HCT116 (cell line): ENCODE measurements at places on chromosomes 13 and 19.

DNA sequence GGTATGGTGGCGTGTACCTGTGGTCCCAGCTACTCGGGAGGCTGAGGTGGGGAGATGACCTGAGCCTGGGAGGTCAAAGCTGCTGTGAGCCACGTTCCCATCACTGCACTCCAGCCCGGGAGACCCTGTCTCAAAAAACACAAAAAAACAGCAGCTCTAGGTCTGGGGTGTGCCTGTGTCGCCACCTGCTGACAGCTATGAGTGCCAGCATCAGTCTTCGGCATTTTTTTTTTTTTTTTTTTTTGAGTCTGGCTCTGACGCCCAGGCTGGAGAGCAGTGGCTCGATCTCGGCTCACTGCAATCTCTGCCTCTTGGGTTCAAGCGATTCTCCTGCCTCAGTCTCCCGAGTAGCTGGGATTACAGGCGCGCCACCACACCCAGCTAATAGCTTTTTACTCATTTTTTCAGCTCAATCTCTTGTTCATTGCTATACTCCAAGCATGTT is 10.1 kb downstream of the AP2S1 start:
- DNase-seq: no peak

GRCh38 chr13:41520016-41520659 is 62.8 kb downstream of the RGCC start:
- no peak for DNase-seq

- DNase-seq: no peak
Measured at GRCh38 chr19:2270423-2271233, 11.3 kb downstream of the PEAK3 start.

DNA sequence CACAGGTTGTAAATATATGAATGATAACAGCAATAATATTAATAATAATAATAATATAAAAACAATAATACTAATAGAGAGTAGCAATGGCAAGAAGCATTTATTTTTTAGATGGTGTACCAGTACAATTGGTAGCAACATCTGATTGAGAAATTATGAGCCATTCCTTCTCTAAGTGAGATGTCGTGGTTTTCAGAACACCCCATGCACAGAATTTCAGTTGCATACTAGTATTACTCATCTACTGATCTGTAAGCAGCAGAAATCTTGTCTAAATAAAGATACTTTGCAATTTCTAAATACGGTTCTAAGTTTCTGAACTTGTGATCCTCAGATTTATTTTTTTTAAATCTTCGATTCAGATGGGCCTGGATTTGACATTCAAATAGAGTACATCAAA is 788.0 kb upstream of the ATXN8OS start:
- DNase-seq: no peak

GRCh38 chr19:48510421-48511268 is 990 bp downstream of the LMTK3 start:
- DNase-seq: no peak

GRCh38 chr13:114140906-114141250 is 8.5 kb upstream of the RASA3 start:
- DNase-seq: no peak

- no peak for DNase-seq
Measured at GRCh38 chr13:49951754-49952535, 15.8 kb upstream of the SPRYD7 start.

DNA sequence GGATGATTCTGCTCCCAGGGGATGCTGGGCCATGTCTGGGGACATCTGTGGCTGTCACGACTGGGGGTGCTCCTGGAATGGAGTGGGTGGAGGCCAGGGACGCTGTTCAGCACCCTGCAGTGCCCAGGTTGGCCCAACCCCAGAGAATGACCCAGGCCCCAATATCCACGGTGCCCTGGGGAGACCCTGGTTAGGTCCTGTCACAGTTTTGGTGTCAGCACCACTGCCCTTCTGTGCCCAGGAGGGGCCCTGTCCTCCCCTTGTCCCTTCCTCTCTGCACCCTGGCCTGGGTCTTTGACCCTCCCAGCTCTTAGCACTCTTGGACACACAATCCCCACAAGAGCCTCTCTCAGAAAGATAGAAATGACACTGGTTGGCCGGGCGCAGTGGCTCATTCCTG is 85.3 kb downstream of the GADD45B start:
- no peak for DNase-seq

DNA sequence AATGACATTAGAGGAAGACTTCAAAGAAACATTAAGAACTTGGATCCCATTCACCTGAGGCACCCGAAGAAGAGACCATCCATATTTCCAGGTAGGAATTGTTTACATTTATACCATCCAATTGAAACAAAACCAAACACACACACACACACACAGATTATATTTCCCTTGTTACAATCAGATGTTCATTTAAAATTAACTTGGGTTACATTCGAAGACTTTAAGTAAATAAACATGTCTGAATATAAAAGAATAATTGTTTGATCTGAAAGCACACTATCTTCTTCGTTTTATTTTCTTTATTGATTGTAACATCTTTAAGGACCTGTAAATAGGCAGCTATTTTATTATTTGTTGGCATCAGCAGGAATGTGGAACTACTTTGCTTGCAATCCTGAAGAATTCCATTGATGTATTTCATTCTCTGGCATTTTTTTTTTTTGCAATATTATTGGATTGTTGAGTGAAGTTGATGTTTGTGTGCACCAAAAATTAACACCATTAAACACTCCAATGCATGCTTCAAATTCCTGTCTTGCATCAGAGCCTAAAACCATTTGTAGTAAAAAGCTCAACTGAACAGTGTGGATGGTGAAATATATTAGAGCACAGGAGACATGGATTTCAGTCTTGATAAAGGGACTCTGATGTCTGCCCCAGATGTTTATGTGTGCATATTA is 85.3 kb upstream of the FRY start:
- DNase-seq: no peak

DNA sequence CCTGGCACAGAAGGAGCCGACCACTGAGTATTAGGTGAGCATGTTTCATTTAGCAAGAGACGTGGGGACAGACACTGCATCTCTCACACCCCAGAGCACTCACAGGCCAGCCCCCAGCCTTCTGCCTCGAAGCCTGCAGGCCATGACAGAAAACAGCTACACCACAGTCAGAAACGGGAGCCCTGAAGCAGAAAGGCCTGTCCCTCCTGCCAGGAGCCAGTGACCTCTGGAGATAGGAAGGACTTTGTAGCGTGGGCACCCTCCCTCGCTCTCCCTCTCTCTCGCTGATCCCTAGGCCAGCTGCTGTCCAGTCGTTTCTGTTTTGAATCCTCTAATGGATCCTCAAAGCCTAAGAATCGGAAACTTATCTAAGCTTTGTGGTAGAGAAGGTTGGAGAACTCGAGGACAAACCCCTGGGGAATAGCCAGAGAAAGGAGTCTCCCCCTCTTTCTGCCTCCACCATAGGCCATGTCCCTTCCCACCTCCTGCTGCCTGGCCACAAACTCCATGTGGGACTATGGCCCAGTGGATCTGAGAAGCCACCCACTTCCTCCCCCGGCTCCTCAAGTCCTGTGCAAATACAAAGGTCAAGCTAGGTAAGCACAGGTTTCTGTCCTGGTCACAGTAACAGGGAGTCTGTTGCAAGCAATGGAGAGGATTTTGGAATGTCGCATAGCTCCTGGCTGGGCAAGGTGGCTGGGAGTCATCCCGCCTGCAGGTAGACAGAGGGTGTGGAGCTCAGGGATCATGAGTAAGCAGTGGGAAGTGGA is 95.1 kb downstream of the NUFIP1 start:
- DNase-seq: no peak

DNA sequence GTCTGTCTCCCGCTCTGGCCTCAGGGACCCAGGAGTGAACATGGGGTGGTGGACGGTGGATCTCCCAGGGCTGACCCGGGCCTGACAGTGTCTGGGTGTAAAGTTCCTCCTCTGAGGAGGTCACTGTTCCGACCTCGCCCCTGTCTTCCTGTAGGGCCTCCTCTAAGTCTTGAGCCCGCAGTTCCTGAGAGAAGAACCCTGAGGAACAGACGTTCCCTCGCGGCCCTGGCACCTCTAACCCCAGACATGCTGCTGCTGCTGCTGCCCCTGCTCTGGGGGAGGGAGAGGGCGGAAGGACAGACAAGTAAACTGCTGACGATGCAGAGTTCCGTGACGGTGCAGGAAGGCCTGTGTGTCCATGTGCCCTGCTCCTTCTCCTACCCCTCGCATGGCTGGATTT is at the start of gene SIGLEC9:
Gene SIGLEC9, plus strand, starts transcription at position 178 of the 400 bp plus-strand sequence. Its CDS starts 69 bp downstream, at position 247.
- DNase-seq: no peak

DNA sequence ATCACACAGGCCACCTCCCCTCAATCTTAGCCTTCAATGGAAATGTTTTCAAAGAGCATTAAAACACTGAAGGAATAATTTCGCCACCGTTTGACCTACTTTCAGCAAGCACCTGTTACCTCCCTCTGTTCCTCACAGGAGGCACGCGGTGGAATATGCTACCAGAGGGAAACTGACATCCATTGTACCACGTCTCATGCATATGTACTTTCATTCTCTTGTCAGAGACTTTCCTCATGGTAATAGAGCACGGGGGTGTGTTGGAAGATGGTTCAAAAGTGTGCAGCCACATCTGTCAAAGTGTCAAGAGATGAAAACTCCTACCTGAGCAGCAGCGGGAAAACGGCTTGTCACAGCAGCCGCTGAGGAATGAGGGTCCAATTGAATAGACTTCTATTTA is 143.4 kb downstream of the NALCN start:
- DNase-seq: no peak

GRCh38 chr13:43686557-43686956 is 100.2 kb downstream of the ENOX1 start:
- no peak for DNase-seq
